ENCODE measurements at places on chromosomes 2 and 18.
A peak's percentile ranks its signal among the peaks of the same experiment; 100 is the strongest.

- DNase-seq, result no peak
These were observed 21.1 kb downstream of the SERPINE2 start for GRCh38 chr2:224017957-224018356.

DNA sequence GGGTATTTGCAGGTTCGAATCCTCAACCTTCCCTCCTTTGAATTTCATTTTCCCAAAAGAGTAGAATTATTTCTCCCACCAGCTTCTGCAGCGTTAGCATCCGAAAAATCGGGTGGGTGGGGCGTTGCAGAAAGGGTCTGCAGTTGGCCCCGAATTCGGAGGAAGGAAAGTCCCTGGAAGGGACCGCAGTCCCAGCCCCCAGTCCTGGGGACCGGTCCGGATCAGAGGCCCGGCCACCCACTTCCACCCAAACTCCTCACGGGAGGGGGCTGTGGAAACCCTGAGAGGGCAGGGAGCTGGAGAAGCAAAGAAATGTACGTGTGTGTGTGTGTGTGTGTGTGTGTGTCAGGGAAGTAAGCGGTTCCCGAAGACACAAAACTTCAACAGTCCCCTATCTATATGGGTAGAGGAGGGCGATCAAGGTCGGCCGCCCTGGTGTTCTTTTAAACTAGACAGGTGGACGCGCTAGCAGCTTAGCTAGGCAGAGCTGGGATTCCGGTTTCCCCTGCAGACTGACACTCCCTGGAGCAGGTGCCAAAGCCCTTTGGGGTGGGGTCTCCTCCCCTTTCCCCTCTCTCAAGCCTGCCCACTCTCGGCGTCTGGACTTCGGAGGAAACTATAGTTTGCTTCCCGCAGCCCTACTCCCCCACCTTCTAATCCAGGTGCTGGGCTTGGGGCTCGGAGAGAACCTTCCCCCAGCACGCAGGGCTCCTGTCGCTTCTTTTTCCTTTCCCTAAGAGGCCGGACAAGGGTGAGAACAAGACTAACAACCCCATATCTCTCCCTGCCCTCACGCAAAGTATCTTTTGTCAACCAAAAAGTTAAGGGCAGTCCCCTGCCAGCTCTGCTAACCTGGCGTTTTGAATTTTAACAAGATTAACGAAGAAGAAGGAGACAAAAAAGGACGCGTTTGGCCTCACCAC, 4.8 kb upstream of the ONECUT2 start:
- DNase-seq, result no peak

DNA sequence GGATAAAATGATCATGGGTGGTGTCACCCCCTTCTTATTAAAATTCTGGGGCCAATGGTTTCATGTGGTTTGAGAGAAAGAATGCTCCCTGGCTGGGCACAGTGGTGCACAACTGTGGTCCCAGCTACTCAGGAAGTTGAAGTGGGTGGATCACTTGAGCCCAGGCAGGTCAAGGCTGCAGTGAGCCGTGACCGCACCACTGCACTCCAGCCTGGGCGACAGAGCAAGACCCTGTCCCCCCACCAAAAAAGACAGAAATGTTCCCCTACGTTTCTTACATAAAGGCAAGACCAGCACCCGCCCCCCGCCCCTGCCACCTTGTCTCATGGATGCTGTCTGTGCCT, 53.0 kb upstream of the ID2 start:
- no peak for DNase-seq

DNA sequence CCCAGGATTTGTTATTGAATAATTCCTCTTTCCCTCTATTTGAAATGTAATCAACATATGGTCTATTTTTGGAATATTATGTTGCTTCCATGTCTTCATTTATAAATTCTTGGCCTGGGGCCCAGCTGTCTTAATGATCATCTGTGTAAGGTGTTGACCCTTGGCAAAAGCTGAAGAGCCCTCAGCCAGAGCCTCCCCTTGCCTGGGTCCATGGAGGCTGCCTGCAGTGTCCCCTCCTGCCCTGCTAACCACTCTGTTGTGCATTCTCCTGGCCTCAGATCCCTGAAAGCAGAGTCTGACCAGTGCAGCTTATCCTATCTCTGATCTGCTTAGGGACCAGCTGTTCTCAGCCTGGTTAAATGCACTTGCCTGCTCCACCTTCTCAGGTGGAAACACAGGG, 226.1 kb upstream of the APCDD1 start:
- DNase-seq, result no peak

DNA sequence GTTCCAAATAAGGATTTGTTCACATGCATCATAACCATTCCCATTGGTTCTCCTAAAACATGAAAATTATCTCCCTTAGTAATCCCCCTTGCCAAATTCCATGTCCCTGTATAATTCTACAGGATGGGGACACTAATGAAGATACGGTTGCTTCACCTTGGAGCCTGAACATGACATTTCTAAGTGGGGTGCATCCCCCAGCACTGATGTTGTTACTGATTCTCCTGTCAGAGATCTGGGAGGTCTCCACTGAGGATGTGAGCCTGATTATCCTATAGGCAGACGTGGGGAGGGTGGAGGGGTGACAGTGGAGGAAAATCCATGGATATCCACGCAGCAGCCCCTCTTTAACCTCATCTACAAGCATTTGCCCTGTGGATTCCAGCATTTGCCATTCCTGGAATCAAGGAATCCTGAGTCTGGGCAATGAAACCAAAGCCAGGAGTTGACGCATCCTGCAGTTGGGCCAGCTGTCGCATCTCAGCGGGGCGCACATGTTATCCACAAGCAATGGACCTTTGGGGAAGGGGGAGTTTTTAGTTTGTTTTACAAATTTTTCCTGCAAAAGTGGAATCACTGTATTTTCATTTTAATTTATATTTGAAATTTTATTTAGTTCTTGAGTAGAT, 57.3 kb downstream of the HK2 start:
- no peak for DNase-seq

GRCh38 chr2:43136011-43136799, 90.2 kb downstream of the ZFP36L2 start:
- DNase-seq, result no peak

GRCh38 chr2:228344531-228344930, 163.0 kb upstream of the SPHKAP start:
- DNase-seq, result no peak

DNA sequence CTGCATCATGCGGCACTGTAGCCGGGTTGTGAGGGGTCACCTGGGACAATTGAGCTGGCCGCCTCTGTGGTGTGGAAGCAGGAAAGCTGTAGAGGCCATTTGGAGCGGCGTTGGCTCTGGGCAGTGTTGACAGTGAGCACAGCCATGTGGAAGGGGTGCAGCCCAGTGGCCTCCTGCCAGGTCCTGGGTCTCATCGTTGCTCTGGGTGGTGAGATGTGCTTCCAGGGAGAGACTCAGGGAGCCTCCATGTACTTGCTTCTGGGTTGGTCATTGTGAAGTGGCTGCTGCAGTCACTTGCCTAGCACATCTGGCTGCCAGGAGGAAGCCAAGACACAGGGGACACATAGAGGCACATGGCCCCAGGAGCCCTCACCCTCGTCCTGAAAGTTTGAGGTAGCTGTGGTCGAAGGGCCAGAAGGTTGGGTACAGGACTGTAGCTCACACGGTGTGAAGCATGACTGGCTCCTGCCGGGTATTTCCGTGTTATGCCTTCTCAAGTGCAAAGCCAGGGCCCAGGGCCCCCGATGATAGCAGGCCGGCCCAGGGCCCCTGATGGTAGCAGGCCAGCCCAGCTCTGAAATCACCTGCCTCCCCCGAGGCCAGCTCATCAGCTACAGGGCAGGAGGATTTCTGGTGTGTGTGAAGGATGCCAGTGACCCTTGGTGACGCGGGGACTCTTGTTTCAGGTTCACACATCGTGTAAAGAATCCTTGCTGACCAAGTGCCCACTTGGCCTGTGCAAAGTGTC, 82.6 kb downstream of the DGKD start:
- no peak for DNase-seq

DNA sequence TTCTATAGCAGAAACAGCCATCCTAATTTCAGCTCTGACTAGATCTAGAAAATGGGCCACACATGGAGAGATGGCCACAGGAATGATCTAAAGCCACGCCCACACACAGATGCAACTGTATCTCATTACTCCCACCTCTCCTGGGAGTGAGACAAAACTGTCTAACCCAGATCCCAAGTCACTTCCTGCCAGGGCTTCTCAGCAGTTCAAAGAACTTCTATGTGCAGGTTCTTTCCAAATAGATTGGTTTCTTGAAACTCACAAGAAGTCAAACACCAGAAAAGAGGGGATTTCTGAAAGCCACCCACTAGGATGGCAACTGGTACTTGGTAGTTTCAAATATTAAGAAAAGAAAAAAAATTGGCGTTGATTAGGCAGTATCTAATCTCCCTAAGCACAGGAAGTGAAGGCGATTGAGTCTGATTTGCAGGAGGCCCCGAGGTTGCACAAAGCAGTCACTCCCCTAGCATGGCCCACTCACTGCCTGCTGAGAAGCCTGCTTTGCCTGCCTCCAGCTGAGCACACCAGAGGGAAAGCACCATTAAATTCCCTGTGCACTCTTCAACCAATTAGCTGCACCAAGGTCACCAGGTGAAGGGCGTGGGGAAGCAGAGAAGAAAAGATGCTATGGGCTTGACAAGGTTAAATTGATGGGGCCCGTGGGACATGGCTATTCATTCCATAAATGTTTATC, 51.1 kb downstream of the PAPOLG start:
- DNase-seq, result peak; percentile 49

GRCh38 chr2:43634604-43635306, 2.3 kb upstream of the PLEKHH2 start:
- DNase-seq, result no peak

- no peak for DNase-seq
These were observed 139.2 kb upstream of the PID1 start for GRCh38 chr2:229410264-229410663.

DNA sequence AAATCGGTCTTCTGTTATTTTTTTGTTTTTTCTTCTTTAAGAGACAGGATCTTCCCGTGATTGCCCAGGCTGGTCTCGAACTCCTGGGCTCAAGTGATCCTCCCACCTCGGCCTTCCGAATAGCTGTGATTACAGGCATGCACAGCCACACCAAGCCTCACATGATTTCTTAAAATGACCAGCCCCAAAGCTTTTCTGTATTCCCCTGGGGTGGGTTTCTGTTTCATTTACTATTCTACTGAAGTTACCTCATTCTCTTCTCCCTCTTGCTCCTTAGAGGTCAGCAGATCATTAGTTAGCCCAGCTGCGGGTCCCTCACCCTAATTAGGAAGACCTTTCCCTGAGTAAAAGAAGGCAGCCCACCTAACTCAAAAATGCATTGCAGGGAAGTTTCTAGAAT, 27.6 kb downstream of the SLC1A4 start:
- no peak for DNase-seq

- DNase-seq, result no peak
These were observed 37.4 kb upstream of the SATB2 start for GRCh38 chr2:199495147-199495546.

DNA sequence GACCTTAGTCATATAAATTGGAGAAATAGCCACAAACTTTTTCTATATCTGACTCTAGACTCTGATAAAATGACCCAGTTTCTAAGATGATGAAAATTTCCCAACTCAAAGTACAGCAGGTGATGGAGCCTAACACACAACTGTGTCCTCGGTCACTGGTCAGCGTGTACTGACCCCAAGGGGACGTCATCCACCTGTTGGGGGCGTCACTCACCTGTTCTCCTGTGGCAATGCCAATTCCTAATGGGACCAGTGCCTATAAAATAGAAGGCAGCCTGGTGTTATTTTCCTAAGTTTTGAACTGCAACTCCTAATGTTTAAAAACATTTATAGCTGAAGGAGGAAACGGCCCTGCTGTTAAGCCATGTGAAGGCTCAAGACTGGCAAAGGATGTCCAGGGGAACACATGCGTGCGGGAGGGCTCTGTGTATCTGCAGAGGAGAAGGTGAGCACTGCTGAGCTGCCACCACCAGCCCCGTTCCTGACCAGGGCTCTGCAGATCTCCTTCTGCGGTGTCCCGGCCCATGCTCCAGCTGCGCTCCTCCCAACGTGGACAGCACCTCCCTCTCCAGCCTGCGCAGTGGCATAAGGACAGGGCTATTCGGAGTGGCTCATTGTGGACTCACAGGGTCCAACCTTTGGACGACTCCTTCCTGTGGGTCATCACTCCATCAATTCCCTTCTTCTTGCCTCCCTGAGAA, 21.2 kb downstream of the TYMS start:
- DNase-seq, result no peak

GRCh38 chr18:75418293-75419005, 9.1 kb downstream of the SMIM21 start:
- no peak for DNase-seq

DNA sequence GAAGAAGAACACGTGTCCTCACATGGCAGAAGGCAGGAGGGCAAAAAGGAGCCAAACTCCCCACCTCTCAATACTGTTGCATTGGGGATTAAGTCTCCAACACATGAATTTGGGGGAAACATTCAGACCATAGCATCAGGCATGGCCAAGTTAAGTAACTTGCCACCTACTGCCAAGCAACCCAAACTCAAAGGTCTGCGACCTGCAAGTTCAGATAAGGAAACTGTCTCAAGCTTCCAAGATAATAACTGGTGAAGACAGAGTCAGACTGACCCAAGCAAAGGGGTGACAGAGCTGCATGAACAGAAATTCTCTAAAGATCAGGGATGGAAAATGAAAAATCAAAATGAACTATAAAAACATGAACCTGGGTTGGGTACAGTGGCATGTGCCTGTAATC, 188.7 kb upstream of the SIX3 start:
- no peak for DNase-seq

- no peak for DNase-seq
These were observed 76.9 kb downstream of the USP40 start for GRCh38 chr2:233489666-233490065.

GRCh38 chr2:128195435-128195984, 104.5 kb downstream of the UGGT1 start:
- DNase-seq, result no peak

DNA sequence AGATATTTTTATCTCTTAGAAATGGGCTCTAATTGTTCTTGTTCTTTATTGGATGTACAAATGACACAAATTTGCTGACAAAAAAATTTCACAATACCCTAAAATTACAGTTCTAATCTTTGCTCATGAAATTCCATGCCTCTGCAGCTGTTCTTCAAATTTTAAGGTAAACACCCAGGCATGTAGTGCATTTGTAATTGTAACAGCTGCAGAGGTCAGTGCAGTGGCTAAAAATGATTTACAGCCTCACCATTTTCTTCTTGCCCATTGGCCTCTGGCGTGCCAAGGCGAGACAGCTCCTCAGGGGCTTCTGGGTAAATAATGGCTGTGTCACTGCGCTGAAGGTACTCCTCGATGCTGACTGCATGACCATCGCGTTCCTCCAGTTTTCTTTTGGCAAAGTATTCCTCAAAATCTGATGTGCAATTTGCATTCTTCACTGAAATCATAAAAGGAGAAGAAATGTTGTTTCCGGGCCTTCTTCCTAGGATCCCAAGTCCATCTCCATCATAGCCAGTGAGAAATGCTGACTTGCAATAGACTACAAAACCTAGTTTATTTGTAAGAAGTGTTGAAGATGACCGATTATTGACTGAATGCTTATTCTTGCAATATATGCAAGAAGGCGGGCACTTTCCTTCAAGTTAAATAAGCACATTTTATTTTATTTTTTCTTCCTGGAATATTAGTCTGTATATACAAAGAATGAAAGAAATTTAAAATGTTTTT, 115.2 kb downstream of the ZEB2 start:
- DNase-seq, result no peak

GRCh38 chr2:121902171-121902591, 146.7 kb downstream of the TSN start:
- DNase-seq, result no peak
